GM13976 (cell line): ENCODE measurements at places on chromosomes 13 and 19.

GRCh38 chr13:51666374-51666773 lies 82.1 kb downstream of the WDFY2 start:
- DNase-seq = no peak

GRCh38 chr19:43688059-43688701 lies 18.2 kb upstream of the PLAUR start:
- DNase-seq = no peak

- no peak for DNase-seq
Measured at GRCh38 chr13:79829880-79830279, 348.9 kb downstream of the NDFIP2 start.

DNA sequence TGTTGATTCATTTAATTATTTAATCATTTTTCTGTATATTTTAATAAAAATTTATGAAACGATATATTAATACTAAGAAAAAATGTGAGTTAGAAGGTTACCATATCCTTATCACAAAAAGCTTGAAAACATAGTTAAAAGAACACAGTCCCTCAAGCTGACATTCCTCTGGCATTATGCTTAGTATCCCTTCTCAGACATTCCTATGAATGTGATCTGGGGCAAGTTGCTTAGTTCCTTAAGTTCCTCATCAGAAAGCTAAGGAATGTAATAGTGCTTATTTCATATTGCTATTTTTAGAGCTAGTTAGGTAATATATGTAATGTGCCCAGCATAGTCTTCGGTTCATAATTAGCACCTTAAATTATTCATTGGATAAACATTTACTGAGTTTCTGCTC lies 122.8 kb downstream of the MTUS2 start:
- DNase-seq = no peak

- DNase-seq = peak; percentile 41
Measured at GRCh38 chr13:77698201-77699058, 943 bp downstream of the SLAIN1 start.

- DNase-seq = no peak
Measured at GRCh38 chr19:48646722-48647216, 782 bp upstream of the CA11 start.

GRCh38 chr19:4229179-4229931 lies at the start of gene EBI3:
TSS of gene EBI3 (plus strand) at chr19:4229523. CDS start at chr19:4229551, 28 bp downstream.
- peak; percentile 90 for DNase-seq

DNA sequence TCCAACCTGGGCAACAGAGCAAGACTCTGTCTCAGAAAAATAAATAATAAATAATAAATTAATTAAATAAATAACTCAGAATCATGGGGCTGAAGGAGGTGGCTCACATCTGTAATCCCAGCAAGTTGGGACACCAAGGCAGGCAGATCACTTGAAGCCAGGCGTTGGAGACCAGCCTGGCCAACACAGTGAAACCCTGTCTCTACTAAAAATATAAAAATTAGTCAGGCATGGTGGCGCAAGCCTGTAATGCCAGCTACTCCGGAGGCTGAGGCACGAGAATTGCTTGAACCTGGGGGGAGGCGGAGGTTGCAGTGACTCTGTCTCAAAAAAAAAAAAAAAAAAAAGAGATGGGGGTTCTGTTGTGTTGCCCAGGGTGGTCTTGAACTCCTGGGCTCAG lies 7.2 kb downstream of the TMEM38A start:
- DNase-seq = no peak

GRCh38 chr13:36555151-36555986 lies 118.5 kb upstream of the SERTM1 start:
- DNase-seq = no peak

GRCh38 chr19:14906711-14907110 lies 20.8 kb upstream of the OR7A17 start:
- no peak for DNase-seq

GRCh38 chr13:52845766-52846566 lies 2.5 kb downstream of the PCDH8 start:
- DNase-seq = peak; percentile 51

DNA sequence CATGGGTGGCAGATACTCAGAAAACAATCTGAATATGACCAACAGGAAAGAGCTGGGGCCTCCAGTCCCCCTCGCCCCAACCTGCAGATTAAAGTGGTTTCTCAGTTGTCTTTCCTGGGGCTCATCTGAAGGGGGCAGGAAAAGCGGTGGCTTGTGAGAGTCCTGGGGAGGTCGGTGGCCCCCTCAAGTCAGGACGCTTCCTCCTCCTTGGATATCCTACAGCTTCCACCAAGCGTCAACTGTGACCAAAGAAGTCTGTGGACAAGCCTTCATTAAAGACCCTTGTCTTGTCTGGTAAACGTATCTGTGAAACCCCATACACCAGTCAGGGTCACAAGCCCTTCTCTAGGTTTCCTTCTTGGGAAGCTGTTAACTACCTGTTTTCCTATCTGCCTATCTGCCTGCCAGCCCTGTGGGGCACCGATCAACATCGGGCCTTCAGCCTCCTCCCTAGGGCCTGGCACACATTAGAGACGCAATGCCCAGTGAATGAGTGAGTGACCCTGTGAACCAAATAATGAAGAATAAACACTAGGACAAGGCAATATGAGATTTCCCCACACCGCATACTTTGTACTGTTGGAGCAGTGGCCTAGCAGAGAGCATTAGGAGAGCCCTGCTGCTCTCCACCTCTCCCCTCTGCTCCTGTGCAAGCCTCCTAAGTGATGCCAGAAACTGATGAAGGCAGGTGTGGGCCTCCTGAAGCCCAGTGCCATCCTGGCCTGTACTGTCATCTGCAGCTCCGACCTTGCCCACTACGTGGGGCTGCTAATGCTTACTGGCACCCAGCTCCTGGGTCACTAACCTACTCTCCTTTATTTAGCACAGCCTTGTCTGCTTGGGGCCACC lies 1317.8 kb downstream of the UQCRFS1 start:
- DNase-seq = no peak

GRCh38 chr19:22144394-22144793 lies 52.4 kb downstream of the ZNF676 start:
- DNase-seq = no peak

- DNase-seq = no peak
Measured at GRCh38 chr13:48710160-48710559, 56.4 kb downstream of the CYSLTR2 start.

GRCh38 chr19:38664503-38665211 lies 17.2 kb downstream of the ACTN4 start:
- DNase-seq = no peak

GRCh38 chr13:43360892-43361610 lies 337.7 kb downstream of the DNAJC15 start:
- DNase-seq = no peak

DNA sequence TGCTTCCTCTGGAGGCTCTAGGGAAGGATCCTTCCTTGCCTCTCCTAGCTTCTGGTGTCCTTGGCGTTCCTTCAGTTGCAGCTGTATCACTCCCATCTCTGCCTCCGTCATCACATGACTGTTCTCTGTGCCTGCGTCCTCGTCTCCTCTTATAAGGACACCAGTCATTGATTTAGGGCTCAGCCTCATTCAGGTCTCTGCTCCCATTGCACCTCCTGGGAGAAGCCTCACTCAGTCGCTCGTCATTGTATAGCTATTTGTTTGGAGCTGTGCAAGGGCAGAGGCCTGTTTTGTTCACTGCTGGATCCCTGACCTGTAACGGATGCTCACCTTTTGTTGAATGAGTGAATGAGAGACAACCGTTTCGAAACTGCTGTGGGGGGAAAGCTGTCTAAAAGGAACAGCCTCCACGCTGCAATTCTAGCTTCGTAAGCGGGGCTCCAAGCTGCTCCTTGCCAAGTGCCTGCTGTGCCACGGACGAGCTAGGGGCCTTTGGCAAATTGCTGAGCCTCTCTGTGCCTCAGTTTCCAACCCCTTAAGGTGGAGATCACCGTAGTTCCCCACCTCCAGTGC lies 17.2 kb downstream of the BRSK1 start:
- no peak for DNase-seq

GRCh38 chr19:22617614-22618320 lies 16.4 kb upstream of the ZNF492 start:
- DNase-seq = no peak

- DNase-seq = no peak
Measured at GRCh38 chr19:42285541-42285941, 16.4 kb upstream of the PRR19 start.

- no peak for DNase-seq
Measured at GRCh38 chr19:50434525-50434924, 1.8 kb downstream of the MYBPC2 start.

- no peak for DNase-seq
Measured at GRCh38 chr19:23521471-23521870, 126.2 kb upstream of the ZNF91 start.

- DNase-seq = no peak
Measured at GRCh38 chr13:50320271-50320862, 305.1 kb downstream of the KCNRG start.

DNA sequence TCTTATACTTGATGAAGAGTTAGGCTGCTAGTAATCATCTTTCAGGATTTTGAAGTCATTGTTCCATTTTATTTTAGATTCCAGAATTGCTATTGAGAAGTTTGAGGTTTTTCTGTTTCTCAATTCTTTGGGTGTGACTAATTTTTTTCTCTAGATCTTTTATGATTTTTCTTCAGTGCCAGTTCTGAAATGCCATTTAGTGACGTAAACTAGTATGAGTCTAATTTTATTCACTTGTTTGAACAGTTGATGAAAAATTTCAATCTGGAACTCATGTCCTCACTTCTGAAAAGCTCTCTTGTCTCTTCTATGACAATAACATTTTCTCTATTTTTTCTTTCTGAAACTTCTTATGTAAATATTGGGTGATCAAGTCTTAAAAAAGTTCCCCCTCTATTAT lies 188.5 kb upstream of the HTR2A start:
- no peak for DNase-seq

GRCh38 chr19:3196064-3196932 lies 10.6 kb downstream of the NCLN start:
- no peak for DNase-seq

- no peak for DNase-seq
Measured at GRCh38 chr13:48094404-48094780, 512 bp downstream of the MED4 start.

DNA sequence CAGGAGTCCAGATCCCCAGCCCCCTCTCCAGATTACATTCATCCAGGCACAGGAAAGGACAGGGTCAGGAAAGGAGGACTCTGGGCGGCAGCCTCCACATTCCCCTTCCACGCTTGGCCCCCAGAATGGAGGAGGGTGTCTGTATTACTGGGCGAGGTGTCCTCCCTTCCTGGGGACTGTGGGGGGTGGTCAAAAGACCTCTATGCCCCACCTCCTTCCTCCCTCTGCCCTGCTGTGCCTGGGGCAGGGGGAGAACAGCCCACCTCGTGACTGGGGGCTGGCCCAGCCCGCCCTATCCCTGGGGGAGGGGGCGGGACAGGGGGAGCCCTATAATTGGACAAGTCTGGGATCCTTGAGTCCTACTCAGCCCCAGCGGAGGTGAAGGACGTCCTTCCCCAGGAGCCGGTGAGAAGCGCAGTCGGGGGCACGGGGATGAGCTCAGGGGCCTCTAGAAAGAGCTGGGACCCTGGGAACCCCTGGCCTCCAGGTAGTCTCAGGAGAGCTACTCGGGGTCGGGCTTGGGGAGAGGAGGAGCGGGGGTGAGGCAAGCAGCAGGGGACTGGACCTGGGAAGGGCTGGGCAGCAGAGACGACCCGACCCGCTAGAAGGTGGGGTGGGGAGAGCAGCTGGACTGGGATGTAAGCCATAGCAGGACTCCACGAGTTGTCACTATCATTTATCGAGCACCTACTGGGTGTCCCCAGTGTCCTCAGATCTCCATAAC lies at the start of gene APOE:
Gene APOE (plus strand): TSS at position 360 of the 724 bp plus-strand sequence. CDS start 829 bp downstream, outside the sequence.
- no peak for DNase-seq
